ENCODE measurements at places on chromosomes 5 and 9.
A peak's percentile ranks its signal among the peaks of the same experiment; 100 is the strongest.

- peak; percentile 93 for DNase-seq
These were observed at the start of gene HSPA5 for GRCh38 chr9:125241000-125241862. HSPA5 (minus strand) TSS chr9:125241343; CDS start chr9:125241126, 217 bp downstream.

DNA sequence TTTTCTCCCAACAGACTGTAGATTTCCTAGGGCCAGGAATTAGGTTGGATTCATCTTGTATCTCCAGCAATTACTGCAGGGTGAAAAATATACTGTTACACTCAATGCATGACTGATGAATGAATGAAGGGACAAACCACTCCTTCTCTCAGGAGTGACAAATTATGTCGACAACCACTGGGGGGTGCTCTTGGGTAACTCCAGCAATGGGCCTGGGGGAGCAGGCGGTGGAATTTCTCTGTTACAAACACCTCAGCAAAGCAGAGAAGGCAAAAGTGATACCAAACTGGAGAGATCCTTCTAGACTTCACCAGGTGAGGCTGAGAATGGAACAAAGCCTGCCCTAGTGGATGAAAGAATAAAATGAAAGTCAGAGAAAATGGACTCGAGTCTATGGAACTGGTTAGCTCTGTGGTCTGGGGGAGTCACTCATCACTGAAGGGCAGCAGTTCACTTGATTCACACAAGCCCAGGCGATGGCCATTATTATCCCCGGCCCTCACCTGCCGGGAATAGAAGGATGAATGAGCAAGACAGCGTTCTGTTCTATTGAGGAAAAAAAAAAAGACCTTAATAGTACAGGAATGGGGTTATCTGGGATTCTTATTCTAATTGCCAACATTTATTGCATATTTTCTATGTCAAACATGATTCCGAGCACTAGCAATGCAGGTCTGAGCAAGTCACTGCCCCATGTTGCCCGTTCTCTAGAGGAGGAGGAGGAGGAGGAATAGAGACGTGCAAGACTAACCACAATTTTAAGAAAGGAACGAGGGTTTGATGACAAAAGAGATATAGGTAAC is 341.1 kb downstream of the ASTN2 start:
- DNase-seq, result no peak

- no peak for DNase-seq
These were observed 19.2 kb upstream of the BTNL3 start for GRCh38 chr5:180969406-180969805.

DNA sequence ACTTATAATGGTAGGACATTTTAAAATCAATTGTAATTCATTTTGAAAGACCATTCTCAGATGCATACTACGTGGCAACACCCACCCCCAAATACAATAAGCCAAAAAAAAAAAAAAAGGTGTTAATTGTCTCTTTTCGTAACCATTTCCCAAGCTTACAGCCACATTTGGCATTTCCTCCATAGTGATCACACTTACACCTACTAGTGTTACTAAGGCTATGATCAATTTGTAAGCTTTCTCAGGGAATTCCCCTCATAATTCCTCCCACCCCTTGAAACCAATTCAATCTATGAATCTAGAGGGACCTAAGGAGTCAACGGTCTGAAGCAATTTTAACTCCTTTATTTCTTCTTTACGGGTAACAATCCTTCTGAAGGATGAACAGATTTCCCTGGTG is 40.1 kb downstream of the NR2F1 start:
- DNase-seq, result no peak

DNA sequence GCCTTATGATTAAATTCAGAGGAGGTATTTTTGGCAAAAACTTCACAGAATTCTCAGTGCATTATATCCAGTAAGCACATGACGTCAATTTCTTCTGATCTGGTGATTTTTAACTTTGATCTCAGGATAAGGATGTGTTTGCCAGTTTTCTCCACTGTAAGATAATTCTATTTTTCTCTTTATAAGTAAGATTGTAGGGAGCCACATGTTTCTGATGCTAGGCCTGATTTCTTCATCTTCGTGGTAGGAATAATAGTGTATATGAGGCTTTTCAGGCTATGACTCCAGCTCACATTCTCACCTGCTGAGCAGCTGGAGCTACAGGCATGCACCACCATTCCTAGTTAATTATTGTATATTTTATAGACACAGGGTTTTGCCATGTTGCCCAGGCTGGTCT is 32.1 kb upstream of the LMNB1 start:
- no peak for DNase-seq

GRCh38 chr9:133705576-133705975 is 32.6 kb downstream of the SARDH start:
- no peak for DNase-seq

- no peak for DNase-seq
These were observed 100.7 kb downstream of the MTX3 start for GRCh38 chr5:79890119-79890929.

DNA sequence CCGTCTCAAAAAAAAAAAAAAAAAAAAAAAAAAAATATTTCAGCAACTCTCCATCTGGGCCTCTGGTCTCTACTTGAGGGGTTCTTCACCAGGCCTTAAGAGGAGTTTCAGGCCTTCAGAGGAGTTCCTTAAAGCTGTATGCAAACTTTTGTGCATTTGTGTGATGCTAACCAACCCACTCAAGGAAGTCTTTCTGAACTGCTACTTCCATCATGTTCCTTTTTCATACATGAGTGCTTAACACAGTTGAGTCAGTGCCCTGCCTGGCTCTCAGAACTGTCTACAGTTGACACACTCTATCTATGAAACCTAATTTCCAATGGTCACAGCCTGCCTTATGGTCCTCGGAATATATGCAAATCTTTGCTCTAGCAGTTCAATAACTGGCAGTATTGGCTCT is 146.5 kb downstream of the MEF2C start:
- no peak for DNase-seq

- no peak for DNase-seq
These were observed 154.8 kb upstream of the GAS1 start for GRCh38 chr9:87102126-87102525.

GRCh38 chr9:93574091-93574899 is 2.1 kb upstream of the PHF2 start:
- DNase-seq, result no peak

GRCh38 chr5:39409033-39409432 is 15.7 kb downstream of the DAB2 start:
- no peak for DNase-seq

DNA sequence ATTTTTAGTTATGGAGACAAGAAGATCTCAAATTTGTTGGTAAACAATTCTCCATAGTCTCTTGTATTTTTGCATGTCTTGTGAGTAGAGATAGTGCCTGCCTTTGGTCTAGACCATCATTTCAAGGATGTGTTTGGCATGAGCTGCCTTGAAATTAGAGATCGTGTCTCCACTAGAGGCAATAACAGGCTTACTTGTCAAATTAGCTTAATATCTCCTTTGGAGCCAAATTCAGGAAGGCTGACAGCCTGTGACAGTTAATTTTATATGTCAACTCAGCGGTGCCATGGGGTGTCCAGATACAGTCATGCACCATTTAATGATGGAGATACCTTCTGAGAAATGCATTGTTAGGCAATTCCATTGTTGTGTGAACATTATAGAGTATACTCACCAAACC is 24.8 kb upstream of the PRDM9 start:
- no peak for DNase-seq

GRCh38 chr9:77864211-77864889 is 167.3 kb downstream of the GNAQ start:
- DNase-seq, result no peak

GRCh38 chr5:68709239-68709638 is 384.6 kb upstream of the SLC30A5 start:
- no peak for DNase-seq

- DNase-seq, result no peak
These were observed 725 bp downstream of the NDUFB6 start for GRCh38 chr9:32571969-32572899.

DNA sequence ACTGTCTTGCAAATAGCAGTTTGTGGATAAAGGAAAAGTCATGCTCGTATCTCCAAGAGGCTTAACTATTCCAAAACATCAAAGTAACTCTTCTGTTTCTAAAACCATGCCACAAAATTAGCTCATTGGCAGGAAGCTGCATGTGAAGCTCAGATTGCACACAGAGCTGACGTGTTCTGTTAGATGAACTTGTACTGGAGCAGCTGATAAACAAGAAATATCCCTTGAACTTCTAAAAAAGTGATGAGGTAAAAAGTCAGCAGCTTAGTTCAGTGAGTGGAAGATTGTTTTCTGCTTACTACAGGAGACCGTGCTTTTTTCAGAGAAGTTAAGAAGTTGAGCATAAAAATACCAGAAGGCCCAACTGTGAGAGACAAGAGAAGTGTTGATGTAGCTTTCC is 113.2 kb downstream of the SLC12A2 start:
- no peak for DNase-seq

GRCh38 chr9:88682431-88682831 is 147.5 kb downstream of the NXNL2 start:
- no peak for DNase-seq

DNA sequence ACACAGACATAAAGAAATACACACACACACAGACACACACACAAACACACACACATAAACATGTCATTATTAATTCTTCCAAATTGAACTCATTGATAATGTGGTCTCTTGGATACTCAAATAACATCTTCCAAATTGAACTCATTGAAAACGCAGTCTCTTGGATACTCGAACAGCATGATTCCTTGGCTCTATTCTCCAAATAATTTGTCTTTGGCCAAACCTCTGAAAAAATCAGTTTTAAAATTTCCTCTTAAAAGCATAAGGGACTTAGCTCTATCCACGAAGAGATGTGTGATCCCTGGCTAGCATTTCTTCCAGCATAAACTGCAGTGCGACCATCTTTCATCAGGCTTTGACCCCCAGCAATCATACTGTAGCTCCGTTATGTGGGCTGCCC is 296.6 kb downstream of the IRX2 start:
- no peak for DNase-seq

GRCh38 chr9:136229096-136230065 is 16.2 kb downstream of the QSOX2 start:
- no peak for DNase-seq

- DNase-seq, result no peak
These were observed 27.7 kb upstream of the SCGB3A1 start for GRCh38 chr5:180618829-180619562.

GRCh38 chr9:130246126-130246525 is 19.4 kb upstream of the HMCN2 start:
- DNase-seq, result no peak

DNA sequence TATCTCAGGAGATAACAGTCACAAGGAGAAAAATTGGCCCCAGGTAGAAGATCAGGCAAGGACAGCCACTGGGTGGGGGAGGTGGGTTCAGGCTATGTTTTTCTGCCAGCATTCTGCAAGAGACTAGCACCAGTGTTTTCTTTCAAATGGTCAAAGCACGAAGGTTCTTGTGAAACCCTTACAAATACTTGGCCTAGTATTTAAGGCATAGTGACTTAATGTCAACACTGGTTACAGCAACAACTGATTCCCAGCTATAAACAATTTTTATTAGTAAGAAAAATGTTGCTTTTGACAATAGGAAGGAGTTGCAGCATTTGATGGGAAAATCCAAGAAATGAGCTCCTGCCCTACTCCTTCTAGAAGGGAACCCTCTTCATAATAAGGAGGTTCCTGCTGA is 349.6 kb downstream of the SLIT3 start:
- DNase-seq, result no peak

DNA sequence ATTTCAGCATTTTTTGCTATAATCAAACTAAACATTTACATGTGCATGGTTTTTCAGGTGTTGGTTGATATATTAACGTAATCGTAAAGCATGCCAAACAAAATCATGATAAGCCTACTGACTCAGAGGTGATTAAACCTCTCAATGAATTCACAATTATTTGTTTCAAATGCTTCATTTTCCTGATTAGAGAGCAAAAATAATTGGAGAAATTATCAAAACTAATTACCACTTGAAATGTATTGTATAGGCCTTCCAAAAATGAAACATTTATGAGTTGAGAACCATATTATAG is 45.7 kb upstream of the JMY start:
- DNase-seq, result no peak

DNA sequence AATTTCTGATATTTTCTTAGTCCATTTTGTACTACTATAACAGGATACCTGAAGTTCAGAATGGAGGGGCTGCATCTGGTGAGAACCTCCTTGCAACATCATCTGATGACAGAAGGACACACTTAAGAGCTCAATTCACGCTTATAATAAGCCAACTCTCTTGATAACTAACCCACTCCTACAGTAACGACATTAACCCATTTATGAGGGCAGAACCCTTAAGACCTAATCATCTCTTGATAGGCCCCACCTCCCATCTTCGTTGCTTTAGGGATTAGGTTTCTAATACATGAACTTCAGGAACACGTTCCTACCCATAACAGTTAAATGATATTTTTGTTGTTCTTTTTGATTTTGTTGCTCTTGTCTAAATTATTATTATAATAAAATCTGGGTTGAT is 69.4 kb downstream of the TNPO1 start:
- no peak for DNase-seq

- DNase-seq, result no peak
These were observed 47.8 kb downstream of the SVEP1 start for GRCh38 chr9:110531776-110532175.

- DNase-seq, result no peak
These were observed 212.8 kb downstream of the PIK3R1 start for GRCh38 chr5:68428231-68428811.

- no peak for DNase-seq
These were observed 110.5 kb downstream of the ADAMTS12 start for GRCh38 chr5:33781286-33781685.

- peak; percentile 80 for DNase-seq
These were observed 1.0 kb downstream of the KLF4 start for GRCh38 chr9:107488375-107489143.

- DNase-seq, result no peak
These were observed 46.4 kb downstream of the MCCC2 start for GRCh38 chr5:71633255-71634155.

GRCh38 chr5:156513123-156513815 is 186.3 kb downstream of the SGCD start:
- no peak for DNase-seq

DNA sequence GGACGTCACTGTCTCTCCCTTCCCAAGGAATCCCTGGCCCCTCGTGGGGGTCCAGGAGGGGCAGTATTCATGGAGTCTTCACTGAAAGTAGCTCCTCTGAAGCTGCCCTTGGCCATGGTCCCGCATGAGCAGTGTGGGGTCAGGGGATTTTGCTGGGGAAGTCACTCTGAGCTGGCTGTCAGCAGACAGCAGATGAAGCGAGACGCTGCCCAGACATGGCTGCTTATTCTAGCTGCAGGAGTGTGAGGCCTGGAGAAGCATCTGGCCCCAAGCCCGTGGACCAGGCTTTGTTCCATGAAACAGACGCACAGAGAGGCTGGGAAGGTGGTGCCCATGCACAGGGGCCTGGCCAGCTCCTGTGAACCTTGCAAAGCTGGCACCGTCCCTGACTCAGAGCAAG is 21.5 kb upstream of the ASS1 start:
- DNase-seq, result no peak
